ENCODE measurements at places on chromosomes 12 and 14.

DNA sequence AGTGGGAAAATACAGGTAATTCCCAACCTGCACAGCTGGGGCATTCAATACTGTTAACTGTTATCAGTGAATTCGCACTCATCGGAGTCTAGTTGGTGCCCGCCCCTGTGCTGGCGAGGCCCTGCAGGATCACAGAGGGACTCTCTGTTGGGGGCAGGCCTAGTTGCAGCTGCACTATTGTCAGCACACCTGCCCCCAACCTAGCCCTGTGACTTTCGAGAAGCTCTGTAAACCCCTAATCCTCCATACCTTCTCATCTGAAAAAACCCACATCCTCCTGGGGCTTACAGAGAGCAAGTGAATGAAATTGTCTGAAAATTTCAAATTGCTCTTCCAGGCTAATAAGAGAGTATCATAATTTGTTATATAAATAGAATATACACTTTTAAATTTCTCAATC lies 132.2 kb upstream of the NUDT4 start:
- DNase-seq = peak; percentile 67

DNA sequence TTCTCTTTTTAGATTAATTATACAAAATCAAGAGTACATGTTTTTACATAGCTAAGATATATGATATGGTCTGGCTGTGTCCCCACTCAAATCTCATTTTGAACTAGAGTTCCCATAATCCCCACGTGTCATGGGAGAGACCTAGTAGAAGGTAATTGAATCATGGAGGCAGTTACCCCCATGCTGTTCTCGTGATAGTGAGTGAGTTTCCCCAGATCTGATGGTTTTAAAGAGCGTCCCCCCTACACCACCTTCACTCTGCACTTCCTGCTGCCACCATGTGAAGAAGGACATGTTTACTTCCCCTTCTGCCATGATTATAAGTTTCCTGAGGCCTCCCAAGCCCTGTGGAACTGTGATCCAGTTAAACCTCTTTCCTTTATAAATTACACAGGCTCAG lies 21.4 kb upstream of the DRAM1 start:
- DNase-seq = no peak

DNA sequence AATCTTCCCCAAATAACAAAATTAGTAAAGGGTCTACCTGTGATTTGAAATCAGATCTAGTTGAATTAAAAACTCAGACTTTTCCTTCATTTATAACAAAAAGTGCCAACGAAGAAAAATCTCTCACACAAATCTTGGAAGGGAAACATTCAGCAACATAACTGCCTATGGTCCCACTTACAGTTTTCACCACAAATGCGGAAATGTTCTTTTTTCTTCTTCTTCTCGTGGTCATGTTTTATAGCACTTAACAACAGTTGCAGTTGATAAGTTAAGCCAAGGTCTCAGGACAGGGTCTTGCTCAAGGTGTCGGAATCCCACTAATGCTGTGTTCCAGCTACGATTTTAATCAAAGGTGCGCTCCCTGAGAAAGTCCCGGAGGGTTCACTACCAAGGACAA lies 10.1 kb downstream of the RNASE6 start:
- DNase-seq = no peak

- DNase-seq = no peak
These were observed 538 bp upstream of the GABARAPL1 start for GRCh38 chr12:10211940-10212738.

- DNase-seq = no peak
These were observed 411.1 kb downstream of the CCER1 start for GRCh38 chr12:90543841-90544240.

DNA sequence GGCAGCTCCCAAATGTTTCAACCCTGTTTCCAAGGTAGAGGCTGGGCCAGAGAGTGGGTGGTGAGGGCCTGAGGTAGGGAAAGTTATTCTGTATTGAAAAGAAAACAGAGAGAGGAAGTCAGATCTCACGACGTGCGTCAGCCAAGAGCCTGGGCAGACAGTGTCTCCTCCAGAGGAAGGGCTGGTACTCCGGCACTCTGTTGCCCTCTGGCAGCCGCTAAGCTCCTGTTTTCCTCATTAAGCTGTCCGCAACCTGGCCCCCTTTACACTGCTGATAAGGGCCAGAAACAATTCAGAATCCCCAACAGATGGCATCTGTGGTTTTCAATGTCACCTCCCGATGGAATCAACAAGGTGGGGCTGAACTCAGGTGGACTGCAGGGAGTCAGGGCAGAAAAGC lies 26.0 kb upstream of the LTBP2 start:
- no peak for DNase-seq

DNA sequence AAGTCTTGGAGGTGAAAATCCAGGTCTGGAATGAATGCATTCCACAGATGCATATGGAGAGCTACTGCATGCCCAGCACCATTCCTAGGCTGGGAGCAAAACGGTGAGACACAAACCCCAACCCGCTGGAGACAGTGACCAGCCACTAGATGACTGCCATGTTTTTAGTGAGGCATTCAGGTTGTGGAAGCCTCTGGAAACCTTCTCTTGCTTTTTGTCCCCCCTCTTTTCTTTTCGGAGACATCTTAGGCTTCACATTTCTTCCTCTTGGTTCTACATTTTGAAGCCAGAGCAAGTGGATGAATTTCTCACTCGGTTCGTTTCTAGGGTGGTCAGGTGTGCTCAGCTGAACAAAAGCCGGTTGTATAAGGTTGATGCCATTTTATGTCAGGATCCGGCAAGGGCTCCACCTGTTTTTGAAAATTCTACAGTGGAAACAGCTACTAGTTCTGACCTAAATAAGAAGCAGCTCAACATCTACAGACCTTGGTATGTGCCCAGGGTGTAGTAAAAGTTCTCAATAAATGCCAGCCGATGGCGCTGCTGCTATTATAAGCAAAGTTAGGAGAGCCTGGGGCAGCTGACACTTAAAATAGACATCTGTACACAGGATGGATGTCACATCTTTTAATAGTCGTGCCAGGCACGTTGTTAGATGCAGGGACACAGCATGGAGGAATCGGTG lies 1.8 kb upstream of the ZNF839 start:
- DNase-seq = no peak

- DNase-seq = no peak
These were observed 15.4 kb upstream of the OAS1 start for GRCh38 chr12:112891093-112892024.

Data from GM12864 (cell line).